Upper lobe of right lung (tissue), 1 donor: ENCODE measurements at places on chromosomes 1 and 21. TPM values are rescaled to one million over a fixed set of nuclear protein-coding genes. Genes with fewer than 3 reads are reported as not detected.

The KCNJ9 gene
- not detected for total RNA-seq

The MAP3K21 gene
- 9.1 TPM for total RNA-seq

The MTFR1L gene
- total RNA-seq = 46.0 TPM

The TRPM2 gene
- total RNA-seq = 10.0 TPM

- H3K36me3 ChIP-seq = no peaks in the 10 kb centered on the region
- no peaks in the 10 kb centered on the region for H3K4me1 ChIP-seq
- DNase-seq = no peak
- H3K27ac ChIP-seq = no peak overlapping the region
- H3K4me3 ChIP-seq = no peak overlapping the region
Observed at GRCh38 chr1:165162671-165163241, 193.8 kb downstream of the LMX1A start.

- no peaks in the 10 kb centered on the region for H3K4me1 ChIP-seq
- no peak overlapping the region for H3K27ac ChIP-seq
- no peaks in the 10 kb centered on the region for H3K36me3 ChIP-seq
- DNase-seq = no peak
- no peak overlapping the region for H3K4me3 ChIP-seq
Observed at GRCh38 chr1:62057230-62057629, 137.4 kb upstream of the L1TD1 start.

DNA sequence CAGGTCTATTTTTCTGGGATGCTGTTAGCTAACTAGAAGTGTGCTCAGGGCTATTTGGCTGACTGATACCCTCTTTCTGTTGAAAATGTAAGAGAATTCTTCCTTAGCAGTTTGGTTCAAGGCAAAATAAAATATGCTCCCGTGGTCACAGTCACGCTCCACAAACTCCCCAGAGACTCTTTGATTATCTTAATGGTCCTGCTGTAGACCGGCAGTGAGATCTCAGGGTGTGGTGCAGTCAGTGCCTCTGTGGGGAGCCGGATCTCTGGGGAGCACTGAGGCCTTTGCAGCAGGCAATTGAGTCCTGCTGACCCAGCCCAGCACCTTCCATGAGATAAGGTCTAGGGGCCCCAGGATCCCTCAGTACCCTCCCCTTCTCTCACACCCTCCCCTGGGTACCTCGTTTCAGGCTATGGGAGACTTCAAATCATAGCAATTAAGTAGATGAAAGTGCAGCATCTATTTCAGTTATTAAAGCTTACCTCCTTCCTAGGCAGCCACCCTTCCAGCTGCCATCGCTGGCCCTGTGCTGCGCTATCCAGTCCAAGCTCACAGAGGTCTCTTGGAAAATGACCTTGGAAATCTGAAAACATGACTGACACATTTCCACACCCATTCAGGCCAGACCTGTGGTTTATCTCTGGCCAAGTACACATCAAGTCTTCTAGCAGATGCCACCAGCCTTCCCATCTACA is 98.1 kb downstream of the SEC16B start:
- no peaks in the 10 kb centered on the region for H3K4me1 ChIP-seq
- H3K27ac ChIP-seq = no peak overlapping the region
- no peaks in the 10 kb centered on the region for H3K27me3 ChIP-seq
- H3K36me3 ChIP-seq = no peaks in the 10 kb centered on the region
- no peak overlapping the region for H3K4me3 ChIP-seq
- DNase-seq = no peak

DNA sequence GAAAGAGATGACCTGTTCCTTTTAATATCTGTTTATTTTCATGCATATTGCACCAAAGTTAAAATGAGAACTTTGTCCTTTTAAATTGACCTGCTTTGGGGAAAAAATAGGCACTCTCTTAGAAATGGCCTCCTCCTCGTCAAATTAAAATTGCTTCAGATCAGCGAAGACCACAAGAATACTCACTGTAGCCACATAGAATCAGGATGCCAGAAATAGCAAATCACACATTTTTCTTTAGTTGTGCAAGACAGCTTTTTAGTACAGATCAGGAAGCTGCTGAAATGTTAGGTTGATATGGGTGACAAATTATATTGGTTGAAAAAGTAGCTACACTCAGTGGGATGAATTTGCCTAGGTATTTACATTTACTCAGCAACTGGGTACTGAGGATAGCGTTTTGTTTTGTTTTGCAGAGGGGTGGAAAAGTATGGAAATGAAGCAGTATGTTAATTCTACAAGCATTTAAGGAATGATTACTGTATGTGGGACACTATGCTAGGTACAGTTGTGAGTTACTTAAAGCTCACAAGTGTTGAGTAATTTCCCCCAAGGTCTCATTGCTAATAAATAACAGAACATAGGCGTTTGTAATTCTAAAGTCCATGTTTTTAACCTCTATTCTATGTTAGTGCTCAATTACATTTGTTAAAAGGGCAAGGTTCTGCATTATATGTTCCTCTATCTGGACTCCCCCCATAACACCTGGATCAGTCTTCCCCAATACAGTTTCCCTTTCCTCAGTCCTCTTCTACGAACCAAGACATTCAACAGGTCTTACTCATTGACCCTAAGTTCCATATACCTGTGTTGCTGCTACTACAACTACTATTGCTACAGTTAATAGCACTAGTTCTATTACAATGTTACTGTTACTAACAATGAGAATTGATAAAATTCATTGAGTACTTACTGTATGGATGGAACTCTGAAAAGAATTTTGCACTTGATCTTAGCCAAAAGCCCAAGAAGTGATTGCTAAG is 99.4 kb upstream of the S1PR1 start:
- DNase-seq = no peak
- H3K4me3 ChIP-seq = no peak overlapping the region
- H3K27ac ChIP-seq = no peak overlapping the region
- no peaks in the 10 kb centered on the region for H3K36me3 ChIP-seq
- no peaks in the 10 kb centered on the region for H3K27me3 ChIP-seq
- H3K4me1 ChIP-seq = peaks cover 17% of the 10 kb centered on the region
